Astrocyte (in vitro differentiated cells and primary cell): ENCODE measurements at places on chromosomes 13 and 19. TPM values are rescaled to one million over a fixed set of nuclear protein-coding genes. Genes with fewer than 3 reads are reported as not detected.

The WDFY2 gene
- total RNA-seq, result 16.2 and 16.3 TPM in 2 replicates

DNA sequence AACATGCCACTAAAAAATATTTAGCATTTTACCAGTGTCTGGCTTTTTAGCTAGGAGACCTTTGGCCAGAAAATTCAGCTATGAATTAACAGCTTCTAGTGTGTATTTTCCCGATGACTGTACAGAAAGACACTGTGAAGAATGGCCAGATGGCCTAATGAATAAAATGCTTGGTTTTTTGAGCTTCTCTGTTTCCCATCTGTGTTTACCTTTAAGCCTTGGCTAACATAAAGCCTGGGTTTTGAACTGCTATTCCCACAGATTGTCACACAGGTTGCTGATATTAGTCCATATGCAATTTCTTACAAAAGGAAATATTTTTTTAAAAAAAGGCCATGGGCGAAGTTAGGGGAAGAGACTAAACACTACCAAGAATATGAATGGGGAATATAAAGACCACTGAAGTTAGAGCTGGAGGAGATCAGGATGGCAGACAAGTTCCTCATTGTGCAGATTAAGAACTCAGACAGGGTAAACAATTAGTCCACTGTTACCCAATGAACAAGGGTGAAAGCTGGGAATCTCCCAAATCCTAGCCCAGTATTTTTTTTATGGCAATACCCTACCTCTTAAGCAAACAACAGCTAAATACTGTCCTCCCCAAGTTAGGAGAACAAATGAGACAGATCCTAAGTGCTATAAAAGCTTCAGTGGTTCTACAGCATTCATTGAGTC lies 95.1 kb downstream of the DCT start:
- no peaks in the 10 kb centered on the region for H3K4me1 ChIP-seq
- no peaks in the 10 kb centered on the region for H3K27me3 ChIP-seq
- H3K4me3 ChIP-seq, result no peak overlapping the region
- H3K36me3 ChIP-seq, result no peaks in the 10 kb centered on the region
- H3K27ac ChIP-seq, result no peak overlapping the region

- H3K4me3 ChIP-seq, result no peak overlapping the region
- DNase-seq, result no peak
- no peaks in the 10 kb centered on the region for H3K27me3 ChIP-seq
- H3K4me1 ChIP-seq, result no peaks in the 10 kb centered on the region
Observed at GRCh38 chr19:32296694-32297093, 48.7 kb upstream of the ZNF507 start.

The FAM216B gene
- not detected in 2 replicates for total RNA-seq

DNA sequence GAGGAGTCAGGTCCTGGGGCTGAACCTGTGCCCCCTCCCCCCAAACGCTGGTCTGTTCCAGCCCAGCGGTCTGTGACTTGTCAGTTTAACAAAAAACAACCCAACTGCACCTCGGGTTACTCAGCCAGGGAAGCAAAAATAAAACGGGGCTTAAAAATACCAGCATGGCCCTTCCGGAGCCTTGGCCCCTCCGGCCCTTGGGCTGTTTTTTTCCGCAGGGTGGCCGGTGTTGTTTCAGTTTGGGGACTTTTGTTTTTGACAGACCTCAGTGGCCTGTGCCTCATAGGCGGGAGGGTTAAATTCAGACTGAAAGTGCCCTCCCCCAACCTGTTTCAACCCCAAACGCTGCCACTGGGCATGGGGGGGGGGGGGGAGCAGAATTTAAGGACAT lies 4.0 kb downstream of the TCF3 start:
- no peak overlapping the region for H3K4me3 ChIP-seq
- H3K27ac ChIP-seq, result no peak overlapping the region
- no peak for DNase-seq
- H3K4me1 ChIP-seq, result peaks cover 3% of the 10 kb centered on the region

The CPB2 gene
- not detected in 2 replicates for total RNA-seq

The LYPD4 gene
- total RNA-seq, result not detected in 2 replicates

The CCDC194 gene
- 14.1 and 15.5 TPM in 2 replicates for total RNA-seq

GRCh38 chr13:99246100-99246499 lies 12.1 kb downstream of the GPR18 start:
- H3K36me3 ChIP-seq, result no peaks in the 10 kb centered on the region
- H3K4me3 ChIP-seq, result no peak overlapping the region
- no peak for DNase-seq
- H3K27me3 ChIP-seq, result no peaks in the 10 kb centered on the region
- no peak overlapping the region for H3K27ac ChIP-seq
- no peaks in the 10 kb centered on the region for H3K4me1 ChIP-seq

The ADGRE1 gene
- total RNA-seq, result not detected in 2 replicates

GRCh38 chr19:27709496-27709895 lies 1503.5 kb downstream of the UQCRFS1 start:
- no peak overlapping the region for H3K27ac ChIP-seq
- DNase-seq, result no peak
- no peak overlapping the region for H3K4me3 ChIP-seq
- no peaks in the 10 kb centered on the region for H3K36me3 ChIP-seq
- no peaks in the 10 kb centered on the region for H3K27me3 ChIP-seq

DNA sequence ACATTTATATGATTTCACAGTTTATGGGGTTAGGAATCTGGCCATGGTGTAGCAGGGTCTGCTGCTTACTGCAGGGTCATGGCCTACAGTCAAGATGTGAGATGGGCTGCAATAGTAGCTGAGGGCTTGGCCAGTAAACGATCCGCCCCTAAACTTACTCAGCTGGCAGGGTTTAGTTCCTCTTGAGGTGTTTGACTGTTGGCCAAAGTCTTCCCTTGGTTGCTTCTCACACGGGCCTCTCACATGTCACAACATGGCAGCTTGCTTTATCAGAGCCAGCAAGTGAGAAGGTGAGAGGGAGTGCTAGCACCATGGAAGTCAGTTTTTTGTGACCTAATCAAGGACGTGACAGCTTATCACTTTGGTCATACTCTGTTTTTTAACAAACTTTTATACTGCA lies 77.1 kb downstream of the DNAJC3 start:
- H3K36me3 ChIP-seq, result no peaks in the 10 kb centered on the region
- no peaks in the 10 kb centered on the region for H3K4me1 ChIP-seq
- no peak overlapping the region for H3K4me3 ChIP-seq
- H3K27ac ChIP-seq, result no peak overlapping the region

The CYP2A6 gene
- not detected in 2 replicates for total RNA-seq

DNA sequence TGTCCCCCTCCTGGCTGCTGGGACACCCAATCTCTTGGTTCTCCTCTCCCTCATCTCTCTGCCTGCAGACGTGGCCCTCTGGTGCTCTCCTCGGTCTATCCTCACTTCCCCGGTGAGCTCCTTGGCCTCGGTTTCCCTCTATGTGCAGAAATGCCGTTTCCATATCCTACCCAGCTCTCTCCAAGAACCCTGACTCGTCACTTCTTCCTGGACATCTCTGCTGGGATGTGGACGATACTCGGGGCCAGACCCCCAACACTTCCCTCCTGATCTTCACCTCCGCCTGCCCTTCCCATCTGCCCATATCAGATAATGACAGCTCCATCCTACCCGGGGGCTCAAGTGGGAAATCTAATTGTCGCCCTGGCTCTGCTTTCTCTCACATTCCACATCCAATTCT lies 7.9 kb downstream of the AP2S1 start:
- DNase-seq, result no peak
- no peak overlapping the region for H3K4me3 ChIP-seq
- no peaks in the 10 kb centered on the region for H3K27me3 ChIP-seq
- H3K27ac ChIP-seq, result no peak overlapping the region
- peaks cover 26% of the 10 kb centered on the region for H3K36me3 ChIP-seq

DNA sequence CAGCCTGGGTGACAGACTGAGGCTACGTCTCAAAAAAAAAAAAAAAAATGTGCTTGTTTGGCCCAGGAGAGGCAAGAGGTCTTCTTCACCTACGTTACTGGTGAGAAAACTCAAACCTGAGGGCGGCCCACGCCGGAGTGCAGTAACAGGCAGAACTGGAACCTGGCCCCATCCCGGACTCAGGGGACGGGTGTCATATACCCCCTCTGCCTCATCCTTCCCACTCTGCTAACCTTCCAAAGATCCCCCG lies 414 bp upstream of the ADAT3 start:
- no peaks in the 10 kb centered on the region for H3K36me3 ChIP-seq
- H3K27ac ChIP-seq, result peak overlapping the region; percentile 5
- peak overlapping the region; percentile 66 for H3K4me3 ChIP-seq
- H3K27me3 ChIP-seq, result no peaks in the 10 kb centered on the region
- DNase-seq, result no peak

GRCh38 chr13:54241719-54242118 lies 1213.1 kb downstream of the OLFM4 start:
- H3K27me3 ChIP-seq, result no peaks in the 10 kb centered on the region
- H3K27ac ChIP-seq, result no peak overlapping the region
- H3K36me3 ChIP-seq, result no peaks in the 10 kb centered on the region
- DNase-seq, result no peak
- no peak overlapping the region for H3K4me3 ChIP-seq

The PTH2 gene
- not detected in 2 replicates for total RNA-seq

DNA sequence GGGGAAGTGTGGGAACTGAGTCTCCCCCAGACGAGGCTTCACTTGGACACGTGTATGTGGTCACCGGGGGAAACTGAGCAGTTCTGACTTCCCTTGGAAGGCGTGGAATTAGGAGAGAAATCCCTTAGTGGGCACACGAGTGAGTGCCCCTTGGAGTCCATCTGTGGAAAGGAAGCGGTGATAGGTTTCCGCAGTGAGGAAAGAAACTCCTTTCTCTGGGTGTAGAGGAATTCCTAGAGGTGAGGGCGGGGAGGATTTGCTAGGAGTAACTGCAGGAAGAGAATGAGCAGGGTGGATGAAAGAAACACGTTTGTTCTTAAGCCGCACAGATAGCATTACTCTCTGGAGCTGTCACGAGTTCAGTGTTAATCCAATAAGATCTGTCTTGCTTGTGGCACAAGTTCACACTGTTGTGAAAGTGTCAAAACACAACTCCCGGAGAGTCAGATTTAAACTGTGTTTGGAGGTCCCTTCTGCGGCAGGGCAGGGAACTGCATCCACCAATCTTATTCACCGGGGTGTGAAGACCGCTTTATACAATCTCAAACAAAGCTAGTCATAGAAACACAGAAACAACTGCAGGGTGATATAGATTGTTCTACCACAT lies 1.2 kb downstream of the KL start:
- peak; percentile 44 for DNase-seq
- H3K27ac ChIP-seq, result no peak overlapping the region
- H3K36me3 ChIP-seq, result no peaks in the 10 kb centered on the region
- peaks cover 7% of the 10 kb centered on the region for H3K4me1 ChIP-seq
- H3K4me3 ChIP-seq, result no peak overlapping the region
- peaks cover 47% of the 10 kb centered on the region for H3K27me3 ChIP-seq

The BRSK1 gene
- total RNA-seq, result 17.6 and 18.8 TPM in 2 replicates

DNA sequence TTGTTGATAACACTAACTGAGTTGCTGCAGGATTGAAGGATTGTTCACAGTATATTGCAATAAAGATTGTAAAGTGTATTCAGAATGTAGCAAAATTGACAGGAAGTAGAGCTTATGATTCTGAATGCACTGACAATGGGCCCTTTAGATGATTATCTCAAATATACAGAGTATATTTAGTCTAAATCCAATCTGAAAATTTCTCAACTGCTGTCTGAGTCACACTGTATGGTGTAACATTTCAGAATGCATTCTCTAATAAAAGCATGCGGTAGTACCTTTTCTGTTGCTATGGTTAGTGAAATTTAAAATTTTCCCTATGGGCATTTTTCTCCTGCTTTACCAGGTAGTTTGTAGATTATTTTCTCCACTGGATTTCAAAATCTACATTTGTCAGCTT lies 365.2 kb downstream of the PCDH17 start:
- no peaks in the 10 kb centered on the region for H3K36me3 ChIP-seq
- peak; percentile 52 for DNase-seq
- H3K27me3 ChIP-seq, result no peaks in the 10 kb centered on the region
- no peak overlapping the region for H3K27ac ChIP-seq
